Stimulated activated CD8-positive, alpha-beta memory T cell treated with anti-CD3 and anti-CD28 coated beads, Interleukin-4, amount 100 ng/mL, for 4 hours (primary cell): ENCODE measurements at places on chromosomes 11 and 22.

GRCh38 chr22:50688448-50688847 is 15.8 kb downstream of the SHANK3 start:
- no peak for DNase-seq

DNA sequence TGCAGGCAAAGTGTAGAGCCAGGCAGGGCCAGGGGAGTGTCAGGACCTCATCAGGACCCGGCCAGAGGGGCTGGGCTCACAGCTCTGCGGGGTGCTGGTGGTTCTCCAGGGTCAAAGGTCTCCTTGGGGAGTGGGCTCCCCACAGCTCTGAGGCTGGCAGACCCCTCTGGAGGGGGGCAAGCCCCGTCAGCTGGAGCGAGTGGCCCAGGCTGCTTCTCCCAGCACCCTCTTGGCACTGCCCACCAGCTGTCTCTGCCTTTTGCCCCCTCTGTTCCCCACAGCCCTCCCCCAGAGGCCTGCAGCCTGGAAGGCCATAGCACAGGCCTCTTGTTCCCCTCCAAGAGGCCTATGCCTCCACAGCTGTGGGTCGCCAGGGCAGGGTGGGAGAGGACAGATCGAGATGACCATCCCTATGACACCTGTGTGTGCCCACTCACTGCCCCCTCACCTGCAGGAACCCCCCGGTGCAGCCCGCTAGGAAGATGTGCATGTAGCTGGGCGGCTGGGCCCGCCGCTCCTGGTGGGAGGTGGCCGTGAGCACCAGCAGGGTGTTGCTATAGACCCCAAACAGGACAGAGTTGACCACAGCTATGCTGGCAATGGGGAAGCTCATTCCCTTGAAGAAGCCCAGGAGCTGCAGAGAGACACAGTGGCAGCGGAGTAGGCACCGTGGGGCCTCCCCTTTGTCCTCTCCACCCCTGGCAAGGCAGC is 3.4 kb downstream of the SLC25A45 start:
- DNase-seq, result no peak

GRCh38 chr11:69497221-69497787 is 15.8 kb downstream of the LINC01488 start:
- DNase-seq, result no peak

- no peak for DNase-seq
These were observed 35.4 kb upstream of the SMIM38 start for GRCh38 chr11:69120096-69120875.

GRCh38 chr22:44244265-44244822 is 63.6 kb downstream of the PARVG start:
- DNase-seq, result no peak

GRCh38 chr11:79173615-79174014 is 267.2 kb downstream of the TENM4 start:
- no peak for DNase-seq

GRCh38 chr11:10005955-10006525 is 288.0 kb downstream of the SBF2 start:
- DNase-seq, result no peak

DNA sequence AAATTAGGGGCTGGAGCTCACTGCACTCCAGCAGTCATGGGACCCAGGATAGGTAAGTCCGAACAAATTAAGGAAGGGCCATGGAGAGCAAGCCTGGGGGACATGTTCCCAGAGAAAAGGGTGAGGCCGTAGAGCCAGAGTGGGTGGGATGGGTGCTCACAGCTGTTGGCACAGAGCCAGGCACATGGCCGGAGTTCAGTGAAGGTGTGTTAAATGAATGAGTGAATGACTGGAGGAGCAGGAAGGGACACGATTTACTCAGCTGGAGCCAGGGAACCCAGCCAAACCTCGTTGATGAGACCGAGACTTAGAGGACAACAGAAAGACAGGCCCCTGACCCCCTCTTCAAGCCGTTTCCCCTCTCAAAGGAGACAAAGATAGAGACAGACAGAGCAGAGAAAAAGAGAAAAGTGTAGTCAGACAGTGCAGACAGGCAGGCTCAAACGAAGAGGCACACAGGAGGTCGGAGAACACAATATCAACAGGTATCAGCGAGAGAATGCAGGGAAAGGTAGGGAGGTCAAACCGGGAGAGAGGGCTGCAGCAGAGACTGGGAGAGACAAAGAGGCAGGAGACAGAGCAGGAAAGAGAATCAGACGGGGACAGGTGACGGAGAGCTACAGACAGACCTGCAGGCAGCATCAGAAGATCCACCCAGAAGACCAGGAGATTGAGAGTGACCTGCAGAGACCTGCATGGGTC is 590 bp downstream of the SLCO2B1 start:
- no peak for DNase-seq

DNA sequence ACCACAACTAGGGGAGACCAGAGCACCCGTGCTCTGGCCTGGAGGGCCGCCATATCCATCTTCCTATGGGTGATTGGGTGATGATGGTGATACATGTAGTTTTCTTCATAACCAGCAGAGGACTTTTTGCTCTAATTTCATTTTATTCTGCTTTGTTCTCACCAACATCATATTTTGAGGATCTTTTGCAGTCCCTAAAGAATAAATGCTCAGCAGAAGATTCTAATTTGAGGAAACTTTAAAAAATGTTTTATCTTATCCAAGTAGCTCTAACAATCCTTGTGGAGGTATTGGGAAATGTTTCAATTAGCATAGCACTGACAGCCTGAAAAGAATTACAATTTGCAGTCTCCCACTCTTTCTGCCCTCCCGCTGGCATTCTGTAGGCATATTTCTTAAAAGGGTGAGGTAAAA is 544.0 kb downstream of the NTM start:
- DNase-seq, result no peak

DNA sequence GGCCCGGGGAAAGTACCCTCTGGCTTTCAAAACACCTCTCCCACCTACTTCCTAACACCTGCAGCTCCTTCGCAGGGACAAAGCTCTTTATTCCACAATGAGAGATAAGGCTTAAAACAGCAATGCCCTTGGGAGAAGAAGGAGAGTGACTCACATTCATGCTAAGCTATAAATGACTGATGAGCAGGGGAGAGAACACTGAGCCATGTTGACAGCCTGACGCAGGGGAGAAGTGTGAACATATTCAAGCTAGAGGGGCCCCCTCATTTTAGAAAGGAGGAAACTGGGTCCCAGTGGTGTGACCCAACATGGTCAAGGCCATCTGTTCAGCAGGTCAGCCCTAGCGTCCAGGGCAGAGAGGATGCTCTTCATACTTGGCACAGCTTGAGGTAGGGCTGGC is 171.8 kb downstream of the DSCAML1 start:
- DNase-seq, result no peak
